Stimulated activated CD8-positive, alpha-beta memory T cell treated with anti-CD3 and anti-CD28 coated beads, Interleukin-7, amount 100 ng/mL, for 24 hours (primary cell): ENCODE measurements at places on chromosomes 1 and 21.

- no peak for DNase-seq
These were observed 313.1 kb downstream of the MATN1 start for GRCh38 chr1:30410153-30410851.

DNA sequence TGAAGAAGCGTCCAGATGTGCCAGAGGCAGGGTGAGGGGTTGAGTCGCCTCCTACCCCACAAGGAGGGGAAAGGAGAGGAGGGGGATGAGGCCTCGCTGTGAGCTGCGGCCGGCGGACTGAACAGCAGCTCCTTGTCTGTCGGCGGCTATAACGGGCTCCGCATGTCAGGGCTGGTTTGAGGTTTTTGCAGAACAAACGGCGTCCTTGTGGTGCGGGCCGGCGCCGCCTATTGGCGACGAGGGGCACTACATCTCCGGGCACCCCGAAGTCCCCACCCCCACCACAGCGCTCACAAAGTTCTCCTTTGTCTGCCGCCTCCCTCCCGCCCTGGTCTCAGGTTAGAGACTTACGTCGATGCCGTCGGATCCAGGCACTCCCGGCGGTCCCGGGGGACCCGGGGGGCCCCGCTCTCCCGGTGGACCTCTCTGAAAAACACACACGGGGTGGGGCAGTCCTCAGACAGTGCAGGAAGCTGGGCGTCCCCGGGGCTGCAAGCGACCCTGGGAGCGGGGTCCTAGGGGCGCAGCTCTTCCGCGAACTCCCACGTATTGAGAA lies 1.8 kb downstream of the COL9A2 start:
- DNase-seq: peak; percentile 60

- peak; percentile 30 for DNase-seq
These were observed 2.1 kb downstream of the FHAD1 start for GRCh38 chr1:15249081-15249480.

DNA sequence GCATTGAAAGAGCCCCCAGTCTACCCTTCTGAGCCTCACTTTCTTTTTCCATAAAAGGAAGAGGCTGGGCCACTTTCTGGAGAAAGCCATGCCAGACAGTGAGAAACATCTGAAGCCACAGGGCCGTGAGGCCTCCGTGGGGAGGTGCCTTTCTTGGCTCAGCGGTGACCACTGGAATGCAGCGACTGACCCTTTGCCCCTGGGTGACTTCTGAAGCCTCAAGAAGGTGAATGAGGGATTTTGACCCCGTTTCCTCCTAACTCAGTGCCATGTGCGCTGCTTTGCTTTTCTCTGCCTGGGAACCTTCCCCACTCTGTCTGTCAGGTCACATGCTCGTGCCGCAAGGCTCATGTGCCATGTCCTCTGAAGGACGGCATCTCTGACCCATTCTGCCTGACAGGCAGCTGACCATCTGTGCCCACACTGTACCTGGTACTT lies 44.7 kb upstream of the A3GALT2 start:
- no peak for DNase-seq

DNA sequence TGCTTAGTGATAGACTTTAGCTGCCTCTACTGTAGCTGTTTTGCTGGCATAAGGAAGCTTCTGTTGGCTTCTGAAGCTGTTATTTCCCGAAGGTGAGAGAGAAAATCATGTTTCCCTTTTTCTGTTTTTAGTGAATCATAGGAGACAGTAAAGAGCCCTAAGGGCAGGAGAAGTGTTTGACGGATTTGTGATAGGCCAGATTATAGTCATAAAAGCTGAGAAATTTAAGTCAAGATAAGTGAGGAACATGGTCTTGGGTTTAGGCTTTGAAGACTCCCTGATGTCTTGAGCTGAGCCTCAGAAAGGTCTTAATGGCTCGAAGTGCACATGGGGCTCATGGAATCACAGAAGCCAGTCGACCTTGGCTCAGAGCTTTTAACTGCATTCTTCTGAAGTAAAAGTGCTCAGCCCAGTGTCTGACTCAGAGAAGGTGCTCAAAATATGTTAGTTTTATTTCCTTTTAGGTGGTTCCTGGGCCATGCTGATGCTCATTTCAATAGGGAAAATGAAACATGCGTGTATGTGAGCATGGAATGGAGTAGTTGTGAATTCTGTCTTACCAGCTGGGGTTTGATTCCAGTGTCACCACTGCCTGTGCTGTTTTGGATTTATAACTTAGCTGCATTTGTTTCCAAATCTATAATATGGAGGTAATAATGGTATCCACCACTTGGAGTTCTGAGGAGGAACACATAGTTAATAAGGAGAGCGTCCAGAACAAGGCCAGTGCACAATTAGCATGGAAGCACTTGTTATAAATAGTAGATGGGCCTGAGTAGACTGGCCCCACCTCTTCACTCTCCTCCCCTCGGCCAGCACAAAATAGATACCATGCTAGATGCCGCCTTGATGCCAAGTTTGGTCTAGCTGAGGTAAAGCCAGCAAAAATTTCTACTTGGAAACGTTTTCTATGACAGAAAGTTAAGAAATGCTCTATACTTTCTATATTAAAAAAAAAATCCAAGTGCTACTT lies 99.2 kb downstream of the C1orf21 start:
- no peak for DNase-seq

DNA sequence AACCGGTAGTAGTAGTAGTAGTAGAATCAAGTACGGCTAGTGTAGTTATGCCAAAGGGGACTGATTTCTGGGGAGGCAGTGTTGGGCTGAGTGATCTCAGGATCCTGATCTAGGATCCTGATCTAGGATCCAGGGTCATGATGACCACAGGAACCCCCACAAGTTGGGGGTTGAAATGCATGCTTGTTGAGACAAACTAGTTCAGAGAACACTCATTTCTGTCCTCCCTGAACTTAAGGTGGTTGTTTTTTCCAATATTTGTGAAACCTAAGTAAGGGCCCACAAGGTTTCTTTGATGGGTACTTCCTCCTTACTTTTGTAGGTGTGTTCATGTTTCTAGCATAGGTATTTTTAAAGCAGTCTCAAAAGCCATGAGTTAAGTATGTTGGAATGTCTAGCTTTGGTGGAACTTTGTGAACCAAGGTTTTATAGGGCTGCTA lies 33.9 kb upstream of the PDC start:
- DNase-seq: no peak

DNA sequence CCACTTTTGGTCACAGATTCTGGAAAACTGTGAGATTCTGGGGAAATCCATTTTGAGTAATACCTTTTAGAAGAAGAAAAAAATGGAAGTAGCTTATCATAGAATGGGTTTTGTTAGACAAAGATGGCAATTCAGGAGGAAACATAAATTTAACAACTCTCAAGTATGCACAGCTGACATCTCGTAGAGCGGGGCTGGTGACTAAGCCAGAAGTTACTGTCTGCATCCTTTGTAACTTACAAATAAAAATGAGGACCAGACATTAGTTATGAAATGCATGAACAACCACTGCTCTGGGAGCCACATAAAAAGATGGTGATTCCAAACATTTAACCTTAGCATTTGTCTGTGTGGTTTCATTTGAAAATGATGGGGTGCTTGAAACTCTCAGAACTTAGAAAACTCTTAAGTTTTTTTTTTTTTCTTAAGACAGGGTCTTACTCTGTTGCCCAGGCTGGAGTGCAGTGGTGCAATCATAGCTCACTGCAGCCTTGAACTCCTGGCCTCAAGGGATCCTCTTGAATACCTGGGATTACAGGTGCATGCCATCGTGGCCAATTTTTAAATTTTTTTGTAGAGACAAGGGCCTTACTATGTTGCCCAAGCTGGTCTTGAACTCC lies 49.2 kb upstream of the ATP5PO start:
- DNase-seq: no peak

GRCh38 chr1:33297911-33298622 lies 22.8 kb downstream of the A3GALT2 start:
- DNase-seq: no peak

GRCh38 chr1:154791292-154792166 lies 78.6 kb downstream of the KCNN3 start:
- DNase-seq: peak; percentile 40

DNA sequence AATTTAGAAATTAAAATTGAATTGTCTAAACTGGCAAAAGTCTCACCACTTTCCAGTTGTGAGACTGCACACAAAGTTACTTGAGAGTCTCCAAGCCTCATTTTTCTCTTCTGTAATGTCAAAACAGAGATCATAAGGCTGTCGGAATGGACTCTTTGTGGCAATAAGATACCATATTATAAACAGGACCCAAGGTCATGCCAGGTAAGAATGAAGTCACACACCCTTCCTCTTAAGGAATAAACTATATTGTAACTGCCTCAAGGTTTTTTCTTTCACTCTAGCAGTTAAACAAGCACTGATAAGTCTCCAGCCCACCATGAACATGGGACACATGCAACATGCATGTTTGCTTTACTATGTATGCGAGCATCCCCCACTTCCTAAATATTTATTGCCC lies 50.1 kb upstream of the DIRAS3 start:
- DNase-seq: no peak

- no peak for DNase-seq
These were observed 15.2 kb downstream of the OPTC start for GRCh38 chr1:203509135-203509534.

DNA sequence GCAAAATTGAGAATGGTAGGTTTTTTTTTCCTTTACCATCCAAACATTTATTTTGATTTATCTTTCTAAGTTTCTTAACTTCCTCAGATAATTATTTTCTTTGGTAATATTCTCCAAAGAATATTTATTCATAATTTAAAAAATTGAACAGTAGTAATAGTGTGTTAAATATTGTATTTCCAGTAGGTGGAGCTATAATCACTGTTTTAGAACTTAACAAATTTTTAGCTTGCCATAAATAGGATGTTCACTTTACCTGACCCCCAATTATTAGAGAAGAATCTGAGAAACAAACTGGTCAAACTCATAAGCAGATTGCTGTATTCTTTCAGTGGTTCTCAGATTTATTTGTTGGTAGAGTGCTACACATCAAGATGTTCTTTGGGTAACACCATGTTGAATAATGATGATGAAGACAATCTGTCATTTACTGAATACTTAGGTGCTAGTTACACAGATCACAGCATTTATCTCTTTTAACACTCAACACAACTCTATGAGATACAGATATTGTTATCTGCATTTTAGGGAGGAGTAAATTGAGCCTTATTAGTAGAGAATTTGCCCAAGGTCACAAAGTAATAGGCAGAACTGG lies 82.4 kb upstream of the GPR88 start:
- DNase-seq: no peak

DNA sequence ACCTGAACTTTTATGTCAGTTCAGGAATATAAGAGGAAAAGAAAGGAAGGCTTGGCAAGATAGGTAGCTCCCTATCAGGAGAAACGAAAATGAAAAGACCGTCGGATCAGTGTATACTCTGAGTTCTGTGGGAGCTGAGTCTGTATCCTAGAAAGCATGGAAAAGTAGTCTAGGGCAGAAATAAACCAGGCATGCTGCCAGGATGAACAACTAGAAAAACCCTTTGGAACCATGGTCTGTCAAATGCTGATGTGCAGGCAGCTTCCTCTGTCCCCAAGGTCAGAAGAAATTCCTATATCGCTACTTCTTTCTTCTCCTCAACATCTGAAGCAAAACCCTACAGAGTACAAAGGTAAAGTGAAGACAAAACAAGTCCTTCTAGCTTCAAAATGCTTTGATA lies 268.8 kb downstream of the ST6GALNAC3 start:
- no peak for DNase-seq

GRCh38 chr1:178161516-178161915 lies 67.6 kb downstream of the RASAL2 start:
- DNase-seq: no peak

GRCh38 chr1:3367376-3367775 lies 87.1 kb upstream of the ARHGEF16 start:
- no peak for DNase-seq

- DNase-seq: no peak
These were observed 61.9 kb downstream of the DNTTIP2 start for GRCh38 chr1:93816970-93817678.

DNA sequence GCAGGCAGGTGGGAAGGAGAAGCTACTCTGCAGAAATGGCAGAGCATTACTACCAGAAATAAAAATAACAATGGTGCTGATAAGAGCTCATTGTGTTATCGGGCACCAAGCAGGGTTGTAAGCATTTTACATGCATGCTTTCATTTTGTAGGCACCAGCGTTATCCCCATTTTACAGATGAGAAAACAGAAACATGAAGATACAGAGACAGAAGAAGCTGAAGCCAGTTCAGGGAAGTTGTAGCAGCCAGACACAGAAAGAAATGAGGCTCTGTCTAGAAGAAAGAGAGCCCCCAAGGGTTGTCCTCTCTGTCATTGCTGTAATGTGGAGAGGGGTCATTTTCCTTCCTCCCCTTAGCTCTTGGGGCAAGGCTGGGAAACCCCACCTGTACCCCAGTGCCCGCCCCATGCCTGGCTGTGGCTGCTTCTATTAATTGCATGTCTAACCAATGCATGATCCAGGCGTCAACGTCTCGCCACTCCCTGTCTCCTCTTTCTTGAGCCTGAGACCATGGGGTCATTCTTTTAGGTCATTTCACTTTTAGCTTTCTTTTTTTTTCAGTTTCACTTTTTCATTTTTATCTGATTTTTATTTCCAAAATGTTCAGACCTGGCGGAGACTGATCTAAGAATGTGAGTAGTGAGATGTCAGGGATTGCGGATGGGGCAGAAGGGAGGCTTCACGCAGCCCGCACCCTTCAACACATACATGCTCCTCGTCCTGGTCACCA lies 6.8 kb downstream of the OLIG1 start:
- DNase-seq: no peak

- no peak for DNase-seq
These were observed 22.3 kb upstream of the HPCAL4 start for GRCh38 chr1:39713557-39713956.

GRCh38 chr1:89816366-89816765 lies 4.5 kb upstream of the LRRC8D start:
- no peak for DNase-seq

DNA sequence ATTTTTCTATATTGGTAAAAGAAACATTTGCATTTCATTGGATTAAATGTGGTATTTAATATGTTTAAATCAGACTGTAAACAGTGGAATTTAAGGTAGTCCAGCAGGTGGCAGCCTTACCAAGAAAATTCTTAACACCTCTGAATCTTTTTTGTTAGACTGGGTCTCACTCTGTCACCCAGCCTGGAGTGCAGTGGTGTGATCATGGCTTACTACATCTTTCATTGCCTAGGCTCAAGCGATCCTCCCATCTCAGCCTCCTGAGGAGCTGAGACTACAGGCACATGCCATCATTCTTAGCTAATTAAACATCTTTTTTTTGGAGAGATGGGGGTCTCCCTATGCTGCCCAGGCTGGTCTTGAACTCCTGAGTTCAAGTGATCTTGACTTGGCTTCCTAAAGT lies 98.8 kb downstream of the RABGAP1L start:
- peak; percentile 6 for DNase-seq

GRCh38 chr1:25641931-25642573 lies 25.5 kb downstream of the MAN1C1 start:
- no peak for DNase-seq

DNA sequence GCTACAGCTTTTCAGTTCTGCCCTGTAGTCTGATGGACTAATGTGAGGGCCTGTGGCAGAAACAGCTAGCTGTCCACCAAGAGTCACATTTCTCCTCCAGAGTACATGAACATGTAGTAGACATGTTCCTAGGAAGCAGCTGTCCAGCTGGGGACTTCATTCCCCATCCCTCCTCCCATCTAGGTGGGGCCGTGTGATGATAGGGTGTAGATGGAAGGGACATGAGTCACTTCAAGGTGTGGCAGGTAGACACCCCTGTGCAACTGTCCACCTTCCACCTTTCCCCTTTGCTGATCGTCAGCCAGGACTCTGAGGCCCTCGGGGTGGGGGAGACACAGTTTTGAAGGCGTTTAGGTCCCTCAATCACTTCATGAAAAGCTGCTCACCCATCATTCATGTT lies 3.6 kb upstream of the RD3 start:
- no peak for DNase-seq

- DNase-seq: no peak
These were observed 106.8 kb upstream of the JUN start for GRCh38 chr1:58890609-58891008.

- no peak for DNase-seq
These were observed 584.1 kb downstream of the PTPRU start for GRCh38 chr1:29820401-29820800.
